ENCODE measurements at places on chromosomes 6 and 20. TPM values are rescaled to one million over a fixed set of nuclear protein-coding genes. Genes with fewer than 3 reads are reported as not detected.
A peak's percentile ranks its signal among the peaks of the same experiment; 100 is the strongest.

DNA sequence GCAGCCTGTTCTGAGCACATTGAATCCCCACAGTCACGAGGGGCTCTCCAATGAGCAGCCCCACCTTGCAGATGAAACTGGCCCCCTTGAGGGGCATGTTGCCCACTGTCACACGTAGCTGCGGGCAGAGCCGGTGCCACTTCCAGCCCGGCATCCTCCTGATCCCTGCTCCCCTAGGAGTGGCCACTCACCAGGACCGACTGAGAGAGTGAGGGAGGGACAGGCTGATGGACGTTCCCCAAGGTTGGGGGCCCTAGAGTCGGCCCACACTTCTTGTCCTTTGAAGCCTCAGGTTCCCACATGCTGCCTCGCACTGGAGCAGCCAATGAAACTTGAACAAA is 10.5 kb downstream of the ENTPD6 start:
- H3K4me1 ChIP-seq: peaks cover 12% of the 10 kb centered on the region
- H3K4me3 ChIP-seq: no peak overlapping the region
- DNase-seq: no peak
- no peaks in the 10 kb centered on the region for H3K36me3 ChIP-seq
- no peaks in the 10 kb centered on the region for H3K27me3 ChIP-seq
- no peak overlapping the region for H3K27ac ChIP-seq

Gene SERAC1
- 6.5 TPM for total RNA-seq

Gene IL20RA
- not detected for total RNA-seq

GRCh38 chr20:51871943-51872342 is 69.6 kb upstream of the SALL4 start:
- no peaks in the 10 kb centered on the region for H3K4me1 ChIP-seq
- H3K36me3 ChIP-seq: no peaks in the 10 kb centered on the region
- H3K4me3 ChIP-seq: no peak overlapping the region

Gene MAS1
- total RNA-seq: not detected

- H3K27ac ChIP-seq: peak overlapping the region; percentile 34
- peaks cover 6% of the 10 kb centered on the region for H3K36me3 ChIP-seq
- H3K27me3 ChIP-seq: no peaks in the 10 kb centered on the region
- DNase-seq: no peak
- no peak overlapping the region for H3K4me3 ChIP-seq
These were observed 10.5 kb downstream of the PLN start for GRCh38 chr6:118558464-118559217.

GRCh38 chr6:112225691-112226090 is 28.7 kb downstream of the LAMA4 start:
- H3K36me3 ChIP-seq: peaks cover 14% of the 10 kb centered on the region
- DNase-seq: no peak
- peak overlapping the region; percentile 47 for H3K27ac ChIP-seq
- H3K27me3 ChIP-seq: peaks cover 5% of the 10 kb centered on the region
- H3K4me1 ChIP-seq: peaks cover 79% of the 10 kb centered on the region
- H3K4me3 ChIP-seq: no peak overlapping the region

GRCh38 chr6:136718476-136718875 is 73.8 kb downstream of the MAP3K5 start:
- H3K27me3 ChIP-seq: no peaks in the 10 kb centered on the region
- H3K27ac ChIP-seq: peak overlapping the region; percentile 26
- no peak overlapping the region for H3K4me3 ChIP-seq
- peaks cover 15% of the 10 kb centered on the region for H3K36me3 ChIP-seq
- DNase-seq: no peak

- no peaks in the 10 kb centered on the region for H3K4me1 ChIP-seq
- no peaks in the 10 kb centered on the region for H3K27me3 ChIP-seq
- no peak overlapping the region for H3K4me3 ChIP-seq
These were observed 16.0 kb downstream of the TM9SF4 start for GRCh38 chr20:32125506-32125905.

- peaks cover 1% of the 10 kb centered on the region for H3K27me3 ChIP-seq
- no peaks in the 10 kb centered on the region for H3K36me3 ChIP-seq
These were observed 32.6 kb downstream of the NTSR1 start for GRCh38 chr20:62741191-62741691.

- H3K27me3 ChIP-seq: no peaks in the 10 kb centered on the region
- H3K36me3 ChIP-seq: no peaks in the 10 kb centered on the region
- H3K4me3 ChIP-seq: peak overlapping the region; percentile 53
- peak; percentile 74 for DNase-seq
- H3K4me1 ChIP-seq: peaks cover 36% of the 10 kb centered on the region
These were observed 72.4 kb downstream of the FGD2 start for GRCh38 chr6:37077905-37078296.

GRCh38 chr6:163367497-163368183 is 46.9 kb upstream of the QKI start:
- H3K27ac ChIP-seq: no peak overlapping the region
- no peaks in the 10 kb centered on the region for H3K36me3 ChIP-seq
- peaks cover 17% of the 10 kb centered on the region for H3K27me3 ChIP-seq
- H3K4me3 ChIP-seq: no peak overlapping the region
- H3K4me1 ChIP-seq: no peaks in the 10 kb centered on the region
- DNase-seq: no peak

Gene SCUBE3
- total RNA-seq: 70.6 TPM

DNA sequence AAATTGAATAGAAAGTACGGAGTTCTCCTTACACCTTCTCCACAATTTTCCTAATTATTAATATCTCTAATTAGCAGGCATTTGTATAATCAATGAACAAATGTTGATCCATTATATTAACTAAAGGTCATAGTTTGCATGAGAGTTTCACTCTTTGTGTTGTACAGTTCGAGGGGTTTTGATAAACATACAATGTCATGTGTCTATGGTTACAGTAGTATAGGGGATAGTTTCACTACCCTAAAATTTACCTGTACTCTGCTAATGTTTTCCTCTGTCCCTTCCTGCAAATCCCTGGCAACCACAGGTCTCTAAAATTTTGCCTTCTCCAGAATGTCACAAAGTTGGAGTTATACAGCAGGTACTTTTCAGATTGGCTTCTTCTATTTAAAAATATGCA is 1199.8 kb upstream of the GJE1 start:
- DNase-seq: no peak
- H3K27me3 ChIP-seq: no peaks in the 10 kb centered on the region
- H3K4me3 ChIP-seq: no peak overlapping the region
- no peak overlapping the region for H3K27ac ChIP-seq

Gene BPIFB1
- total RNA-seq: not detected

GRCh38 chr6:50826803-50827202 is 8.1 kb downstream of the TFAP2B start:
- no peak overlapping the region for H3K4me3 ChIP-seq
- H3K36me3 ChIP-seq: no peaks in the 10 kb centered on the region
- DNase-seq: no peak
- no peak overlapping the region for H3K27ac ChIP-seq
- H3K4me1 ChIP-seq: no peaks in the 10 kb centered on the region

DNA sequence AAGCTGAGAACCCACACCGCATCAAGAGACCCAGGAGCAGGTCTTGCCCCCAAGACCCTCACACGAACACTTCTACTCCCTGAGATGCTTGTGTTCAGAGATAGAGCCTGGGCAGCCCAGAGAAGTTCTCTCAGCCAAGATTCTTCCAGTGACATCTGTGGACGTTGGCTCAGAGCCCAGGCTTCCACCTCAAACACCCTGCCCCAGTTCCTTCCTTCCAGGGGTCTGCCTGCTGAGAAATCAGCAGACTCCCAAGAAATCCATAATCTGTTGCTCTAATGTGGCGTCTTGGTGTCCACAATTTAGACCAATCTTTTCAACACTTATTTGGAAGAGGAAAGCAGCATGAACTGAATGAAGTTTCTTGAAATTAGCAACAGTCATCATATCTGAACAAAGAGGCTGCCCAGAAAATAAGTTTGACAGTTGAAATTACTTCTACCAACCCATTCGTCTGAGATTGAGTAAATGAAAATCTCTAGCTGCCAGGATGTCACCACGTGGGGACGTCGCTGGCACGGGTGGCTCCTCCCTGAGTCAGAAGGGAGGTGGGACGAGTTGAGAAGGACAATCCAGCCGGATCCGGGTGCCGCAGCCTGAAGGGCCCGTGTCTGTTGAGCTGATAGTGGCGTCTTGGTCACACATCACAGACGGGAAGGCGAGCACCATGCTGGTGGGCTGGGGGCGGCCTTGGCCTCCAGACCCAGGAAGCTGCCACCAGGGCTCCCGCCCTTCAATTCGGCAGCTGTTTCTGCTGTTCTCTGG is 400.9 kb downstream of the TAF4 start:
- no peak for DNase-seq
- H3K27ac ChIP-seq: no peak overlapping the region
- H3K4me3 ChIP-seq: no peak overlapping the region
- H3K4me1 ChIP-seq: no peaks in the 10 kb centered on the region
- H3K36me3 ChIP-seq: no peaks in the 10 kb centered on the region
- peaks cover 4% of the 10 kb centered on the region for H3K27me3 ChIP-seq

- H3K27me3 ChIP-seq: peaks cover 4% of the 10 kb centered on the region
- H3K27ac ChIP-seq: no peak overlapping the region
- H3K4me1 ChIP-seq: peaks cover 31% of the 10 kb centered on the region
- H3K36me3 ChIP-seq: no peaks in the 10 kb centered on the region
- H3K4me3 ChIP-seq: no peak overlapping the region
- peak; percentile 57 for DNase-seq
These were observed 96.2 kb upstream of the BTN3A2 start for GRCh38 chr6:26268659-26269402.

- H3K27me3 ChIP-seq: peaks cover 8% of the 10 kb centered on the region
- H3K27ac ChIP-seq: no peak overlapping the region
- H3K4me1 ChIP-seq: no peaks in the 10 kb centered on the region
- peaks cover 12% of the 10 kb centered on the region for H3K36me3 ChIP-seq
- no peak overlapping the region for H3K4me3 ChIP-seq
These were observed 6.6 kb downstream of the ALDH5A1 start for GRCh38 chr6:24501374-24501773.

Gene ARMH2
- total RNA-seq: not detected

Gene ATP9A
- 36.0 TPM for total RNA-seq
